ENCODE measurements at places on chromosomes 11 and 22.
A peak's percentile ranks its signal among the peaks of the same experiment; 100 is the strongest.

DNA sequence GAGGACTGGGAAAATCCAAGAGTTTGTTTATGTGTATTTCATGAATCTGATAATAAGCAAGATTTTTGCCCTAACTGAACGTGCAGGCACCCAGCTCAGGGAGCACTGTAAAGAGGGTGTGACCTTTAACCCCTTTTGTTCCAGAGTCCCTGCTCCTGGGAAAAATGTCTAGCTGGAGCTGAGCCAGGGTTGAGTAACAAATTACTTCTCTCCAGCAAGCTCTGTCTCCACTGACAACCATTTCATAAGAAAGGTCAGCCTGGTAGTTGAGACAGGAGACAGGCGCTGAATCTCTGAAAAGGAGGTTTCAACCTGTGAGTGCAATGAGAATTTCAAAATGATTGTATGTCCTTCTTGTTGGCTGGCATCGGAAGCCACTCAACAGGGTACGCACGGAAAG, 156.4 kb upstream of the NARS2 start:
- DNase-seq = no peak

GRCh38 chr11:122637541-122637940, 18.0 kb upstream of the UBASH3B start:
- DNase-seq = no peak

DNA sequence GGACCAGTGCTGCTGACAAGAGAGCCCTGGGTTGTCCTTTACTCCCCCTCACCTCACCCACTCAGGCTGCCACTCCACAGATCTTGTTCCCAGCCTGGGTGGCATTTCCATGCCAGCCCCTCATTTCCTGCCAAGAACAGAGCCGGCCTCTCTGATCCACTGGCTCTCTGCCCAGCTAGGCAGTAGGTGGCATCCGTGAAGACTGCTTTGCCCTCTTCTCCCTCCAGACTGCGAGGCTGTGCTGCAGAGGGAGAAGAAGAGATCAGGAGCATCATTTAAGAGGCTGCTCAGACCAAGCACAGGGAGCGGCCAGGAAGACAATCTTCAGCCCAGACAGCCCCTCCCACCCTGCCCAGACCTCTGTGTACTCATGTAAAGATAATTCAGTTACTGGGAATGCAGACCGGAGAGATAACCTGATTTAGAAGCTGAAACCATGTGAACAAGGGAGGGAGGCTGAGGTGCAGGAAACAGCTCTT, 126.9 kb upstream of the NCAM1 start:
- DNase-seq = no peak

DNA sequence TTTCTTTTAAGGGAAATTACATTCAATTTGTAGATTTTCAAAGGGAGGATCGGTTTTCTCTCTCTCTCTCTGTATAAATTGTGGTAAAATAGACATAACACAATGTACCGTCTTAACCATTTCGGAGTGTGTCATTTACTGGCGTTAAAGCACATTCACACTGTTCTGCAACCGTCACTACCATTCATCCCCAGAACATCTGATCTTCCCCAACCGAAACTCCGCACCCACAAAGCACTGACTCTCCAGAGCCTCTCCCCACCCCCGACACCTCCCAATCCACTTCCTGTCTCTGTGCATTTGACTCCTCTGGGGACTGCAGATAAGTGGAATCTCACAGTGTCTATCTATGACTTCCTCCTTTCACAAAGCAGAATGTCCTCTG, 15.9 kb upstream of the GRAMD4 start:
- no peak for DNase-seq

- DNase-seq = no peak
Measured at GRCh38 chr11:79049741-79050179, 391.1 kb downstream of the TENM4 start.

GRCh38 chr11:85076535-85077330, 550.4 kb downstream of the DLG2 start:
- no peak for DNase-seq

- no peak for DNase-seq
Measured at GRCh38 chr22:28904211-28904896, 21.0 kb downstream of the ZNRF3 start.

DNA sequence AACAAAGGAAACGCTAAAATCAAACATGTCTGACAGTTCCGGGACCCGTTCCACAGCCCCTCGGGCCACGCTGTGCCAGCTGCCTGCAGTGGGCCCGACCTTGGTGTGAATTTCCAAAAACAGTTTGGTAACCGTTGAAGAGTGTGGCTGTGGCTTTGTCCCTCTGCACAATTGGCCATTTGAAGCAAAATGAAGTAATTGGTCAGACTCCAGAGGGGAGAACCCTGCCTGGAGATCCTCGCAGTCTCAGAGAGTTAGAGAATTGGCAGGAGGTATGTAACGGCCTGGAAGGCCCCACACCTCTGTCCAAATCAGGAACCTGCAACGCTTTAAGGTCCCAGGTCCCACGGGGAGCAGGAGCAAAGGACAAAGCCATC, 26.3 kb downstream of the TRMU start:
- no peak for DNase-seq

DNA sequence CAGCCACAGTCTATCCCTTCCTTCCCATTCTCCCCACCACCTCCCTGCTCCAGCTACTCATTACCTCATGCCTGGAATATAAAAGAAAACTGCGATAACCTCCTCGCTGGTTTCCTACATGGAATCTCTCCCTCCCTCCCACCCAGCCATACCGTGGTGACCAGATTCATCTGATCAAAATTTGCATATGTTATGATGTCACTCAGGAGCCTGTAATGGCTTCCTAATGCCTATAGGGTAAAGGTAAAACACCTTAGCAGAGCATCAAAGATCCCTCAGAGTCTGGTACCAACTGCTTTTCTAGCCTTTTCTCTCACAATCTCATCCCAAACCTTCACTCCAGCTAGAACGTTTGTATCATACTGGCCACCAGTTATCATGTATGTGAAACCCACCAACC, 19.6 kb downstream of the RTN4RL2 start:
- DNase-seq = no peak

GRCh38 chr22:32758866-32759385, 42.6 kb upstream of the TIMP3 start:
- DNase-seq = no peak

DNA sequence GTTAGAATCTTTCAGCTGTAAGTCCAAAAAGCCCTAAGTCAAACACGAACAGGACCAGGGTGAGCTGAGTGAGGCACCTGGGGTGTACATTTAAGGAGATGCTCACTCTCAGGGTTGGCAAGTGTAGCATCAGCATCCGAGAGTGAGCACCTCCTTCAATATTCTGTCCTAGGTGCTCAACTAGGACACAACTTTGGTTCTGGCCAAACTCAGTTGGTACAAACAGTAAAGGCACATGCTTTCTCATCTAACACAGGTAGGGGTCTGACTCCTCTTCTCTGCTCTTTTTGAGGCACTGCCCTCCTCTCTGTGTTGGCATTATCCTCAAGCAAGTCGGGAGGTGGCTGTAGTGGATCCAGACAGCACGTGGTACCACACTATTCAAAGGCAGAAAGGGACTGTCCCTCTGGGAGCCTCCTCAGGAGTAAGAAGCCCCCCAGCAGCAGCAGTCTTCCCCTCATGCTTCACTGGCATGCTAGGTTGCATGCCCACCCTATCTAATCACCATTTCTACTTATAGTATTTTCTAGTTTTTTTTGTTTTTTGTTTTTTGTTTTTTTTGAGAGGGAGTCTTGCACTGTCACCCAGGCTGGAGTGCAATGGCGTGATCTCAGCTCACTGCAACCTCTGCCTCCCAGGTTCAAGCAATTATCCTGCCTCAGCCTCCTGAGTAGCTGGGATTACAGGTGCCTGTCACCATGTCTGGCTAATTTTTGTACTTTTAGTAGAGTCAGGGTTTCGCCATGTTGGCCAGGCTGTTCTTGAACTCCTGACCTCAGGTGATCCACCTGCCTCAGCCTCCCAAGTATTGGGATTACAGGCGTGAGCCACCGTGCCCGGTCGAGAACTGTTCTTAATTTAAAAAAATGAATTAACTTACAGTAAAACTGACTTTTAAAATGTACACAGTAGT, 14.7 kb upstream of the MAPK1 start:
- DNase-seq = no peak

- no peak for DNase-seq
Measured at GRCh38 chr11:71496421-71496820, 30.6 kb upstream of the KRTAP5-7 start.

DNA sequence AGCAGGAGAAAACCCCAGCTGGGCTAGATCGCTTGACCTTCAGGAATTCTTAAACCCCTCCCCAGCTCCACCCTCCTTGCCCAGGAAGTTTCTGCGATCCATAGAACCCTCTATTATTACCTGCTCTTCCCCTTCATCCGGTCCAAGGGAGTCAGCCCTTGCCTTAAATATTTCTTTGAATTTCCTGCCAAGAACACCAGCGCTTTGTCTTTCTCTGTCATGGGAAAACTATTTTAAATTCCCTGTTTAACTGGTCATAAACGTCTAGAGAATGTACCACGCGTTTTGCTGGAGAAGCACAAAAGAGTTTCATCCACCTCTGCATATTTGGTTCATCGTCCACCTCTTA, 496 bp upstream of the TRAF6 start:
- DNase-seq = no peak

GRCh38 chr11:116693593-116694348, 79.0 kb downstream of the BUD13 start:
- no peak for DNase-seq

DNA sequence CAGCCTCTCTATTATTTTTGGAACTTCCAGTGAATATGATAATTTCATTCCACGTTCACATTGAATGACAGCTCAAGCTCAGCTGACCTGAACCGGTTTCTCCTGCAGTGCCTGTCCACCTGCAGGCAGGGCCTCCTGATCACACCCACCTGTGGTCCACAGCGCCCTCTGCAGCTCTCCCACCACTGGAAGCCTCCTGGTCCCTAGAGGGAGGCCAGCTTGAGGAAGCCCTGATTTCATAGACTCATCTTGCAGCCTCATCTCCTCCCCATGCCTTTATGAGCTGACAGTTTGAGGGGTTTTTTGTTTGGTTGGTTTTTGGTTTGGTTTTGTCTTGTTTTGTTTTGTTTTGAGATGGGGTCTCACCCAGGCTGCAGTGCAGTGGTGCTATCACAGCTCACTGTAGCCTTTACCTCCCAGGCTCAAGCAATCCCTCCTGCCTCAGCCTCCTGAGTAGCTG, 29.9 kb upstream of the MALAT1 start:
- DNase-seq = no peak

- DNase-seq = no peak
Measured at GRCh38 chr11:69215216-69215615, 59.5 kb downstream of the SMIM38 start.

- DNase-seq = no peak
Measured at GRCh38 chr11:33942954-33943353, 51.1 kb upstream of the LMO2 start.

DNA sequence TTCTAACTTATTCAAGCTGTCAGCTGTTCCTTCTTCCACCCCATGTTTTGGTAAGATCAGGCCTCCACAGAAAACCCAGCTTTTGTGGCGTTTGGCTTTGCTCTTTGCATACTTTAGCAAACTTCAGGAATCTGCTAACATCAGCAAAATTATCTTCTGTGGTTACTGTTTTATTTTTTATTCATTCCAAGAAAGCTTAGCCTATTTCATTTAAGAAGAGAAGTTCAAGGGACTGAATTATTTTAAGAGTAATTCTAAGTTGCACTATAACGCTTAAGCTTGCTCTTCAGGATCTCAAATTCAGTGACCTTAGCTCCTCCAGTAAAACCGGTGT, 1.1 kb downstream of the JHY start:
- DNase-seq = no peak

GRCh38 chr11:102932678-102933077, 22.9 kb downstream of the MMP13 start:
- DNase-seq = no peak

DNA sequence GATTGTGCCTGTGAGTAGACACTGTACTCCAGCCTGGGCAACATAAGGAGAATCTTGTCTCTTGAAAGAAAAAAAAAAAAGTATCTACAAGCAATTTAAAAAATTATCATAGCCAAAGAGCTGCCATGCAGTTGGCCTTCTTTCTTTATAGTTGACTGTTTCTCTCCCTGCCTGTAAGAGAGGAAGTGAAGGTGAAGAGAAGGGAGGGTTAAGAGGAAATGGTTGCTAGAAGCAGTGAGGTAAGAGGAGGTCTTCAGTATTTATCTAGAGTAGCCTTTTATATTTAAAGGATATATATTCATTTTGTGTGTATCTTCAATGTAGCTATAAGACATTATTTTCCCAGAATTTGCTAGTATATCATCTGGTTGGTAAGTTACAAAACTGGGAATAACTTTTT, 217.9 kb downstream of the TMEM135 start:
- DNase-seq = no peak

- DNase-seq = no peak
Measured at GRCh38 chr11:76578654-76579055, 91.9 kb downstream of the LRRC32 start.

DNA sequence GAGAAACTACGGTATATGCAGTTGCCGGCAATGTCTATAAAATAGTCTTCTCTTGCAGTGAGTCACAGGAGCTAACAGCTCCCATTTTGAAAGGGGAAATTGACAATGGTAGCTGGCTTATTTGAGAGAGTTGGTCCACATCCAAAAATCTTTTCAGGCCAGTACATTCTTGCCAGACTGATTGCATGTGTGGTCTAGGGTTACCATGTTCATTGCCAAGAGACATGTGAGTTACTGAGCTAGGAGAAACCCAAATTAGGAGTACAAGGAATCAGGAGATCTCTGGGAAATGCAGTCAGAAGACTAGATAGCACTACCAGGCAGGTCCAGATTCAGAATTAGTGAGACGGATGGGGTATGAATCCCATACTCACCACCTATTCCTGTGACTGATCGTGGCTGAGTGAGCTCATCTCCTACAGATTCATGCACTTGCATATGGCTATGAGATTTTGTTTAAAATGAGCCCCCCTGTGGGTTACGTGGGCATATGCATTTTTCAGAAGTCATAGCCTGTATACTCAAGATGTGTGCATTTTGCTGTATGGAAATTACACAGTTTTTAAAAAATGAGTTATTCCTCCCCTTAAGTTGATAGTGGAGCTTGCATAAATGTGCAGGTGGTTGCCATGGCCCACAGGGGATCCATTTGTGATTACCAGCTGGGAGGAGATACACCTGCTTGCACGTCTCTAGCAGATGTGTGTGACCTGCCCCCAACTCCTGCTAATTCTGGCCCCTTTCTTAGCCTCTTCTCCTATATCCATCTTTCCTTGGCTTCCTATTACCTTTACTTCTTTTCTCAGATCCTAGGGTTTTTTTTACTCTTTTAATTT, 102.7 kb downstream of the COMMD9 start:
- no peak for DNase-seq

DNA sequence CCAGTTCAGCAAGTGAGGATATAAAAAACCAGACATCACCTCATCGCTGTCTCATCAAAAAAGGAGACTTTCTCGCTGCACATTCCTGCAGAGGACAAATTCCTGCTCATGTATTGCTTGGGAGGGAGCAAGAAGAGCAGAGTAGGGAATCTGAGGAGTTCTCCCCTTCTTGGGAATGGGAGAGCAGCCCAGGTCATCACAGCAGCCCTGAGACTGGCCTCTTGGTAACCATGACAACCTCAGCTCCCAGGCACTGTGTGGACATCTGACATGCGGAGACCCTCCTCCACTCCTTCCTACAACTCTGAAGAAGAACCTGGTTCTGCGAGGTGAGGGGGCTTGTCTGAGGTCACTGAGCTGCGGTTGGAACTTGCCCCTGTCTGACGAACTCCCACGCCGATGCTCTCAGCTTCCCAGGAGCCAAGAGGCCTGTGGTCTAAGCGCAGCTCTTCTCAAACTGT, 17.9 kb downstream of the RFPL1 start:
- DNase-seq = no peak

- DNase-seq = no peak
Measured at GRCh38 chr11:68011051-68011943, 1.2 kb downstream of the ALDH3B1 start.

GRCh38 chr11:118910309-118911112, 15.2 kb downstream of the BCL9L start:
- DNase-seq = peak; percentile 59
